ENCODE measurements at places on chromosomes 16 and 17.
A peak's percentile ranks its signal among the peaks of the same experiment; 100 is the strongest.

DNA sequence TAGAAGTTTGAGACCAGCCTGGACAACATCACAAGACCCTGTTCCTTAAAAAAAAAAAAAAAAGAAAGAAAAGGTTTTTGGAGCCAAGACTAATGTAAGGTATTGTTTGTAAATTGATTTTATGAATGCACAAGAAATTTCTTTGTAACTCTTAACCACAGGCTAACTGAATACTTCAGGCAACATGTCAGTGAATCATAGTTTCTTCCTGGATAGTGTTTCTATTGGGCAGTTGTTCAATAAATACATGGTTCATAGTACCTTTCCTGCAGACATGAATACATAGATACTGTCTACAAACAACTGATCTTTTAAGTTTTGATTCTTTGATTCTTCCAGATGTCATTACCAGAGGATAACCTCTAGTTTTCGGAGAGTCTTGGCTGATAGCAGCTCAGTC is 11.6 kb downstream of the DDX42 start:
- DNase-seq, result no peak

GRCh38 chr16:23055481-23055880 is 93.8 kb downstream of the USP31 start:
- DNase-seq, result no peak

- no peak for DNase-seq
These were observed 39.6 kb downstream of the PKD1 start for GRCh38 chr16:2095918-2096582.

DNA sequence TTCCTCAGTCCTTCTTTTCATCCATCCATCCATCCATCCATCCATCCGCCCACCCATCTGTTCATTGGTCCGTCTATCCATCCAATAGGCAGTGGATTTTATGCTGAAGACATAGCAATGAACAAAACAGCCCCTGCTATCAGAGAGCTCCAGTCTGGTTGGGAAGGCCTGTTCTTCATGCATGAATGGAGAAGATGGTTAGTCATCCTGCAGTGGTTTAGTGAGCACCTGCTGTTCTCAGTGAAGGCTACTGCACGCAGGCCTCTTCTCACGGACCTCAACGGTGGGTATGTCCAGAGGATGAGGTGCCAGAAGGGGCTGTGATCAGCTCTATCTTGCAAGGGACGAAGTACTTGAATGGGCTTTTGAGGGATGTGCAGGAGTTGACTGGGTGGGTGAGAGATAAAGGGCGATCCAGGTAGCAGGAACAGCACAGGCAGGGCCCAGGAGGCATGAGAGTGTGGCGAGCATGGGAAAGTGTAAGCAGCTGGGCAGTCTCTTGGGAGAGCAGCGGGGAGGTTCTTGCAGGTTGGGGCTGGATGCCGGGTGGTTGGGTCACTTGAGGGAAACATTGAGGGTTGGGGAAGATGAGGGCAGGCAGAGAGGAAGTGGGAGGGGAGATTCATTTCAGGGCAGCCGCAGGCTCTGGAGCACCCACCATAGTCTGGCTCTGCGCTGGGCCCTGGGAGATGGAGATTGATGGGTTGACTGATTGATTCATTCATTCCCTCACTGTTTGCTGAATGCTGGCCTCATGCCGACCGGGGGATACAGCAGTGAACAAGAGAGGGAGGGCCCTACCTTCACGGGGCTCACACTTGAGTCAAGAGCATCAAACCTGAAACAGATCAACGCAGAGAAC is 115.0 kb upstream of the CIBAR2 start:
- DNase-seq, result no peak

DNA sequence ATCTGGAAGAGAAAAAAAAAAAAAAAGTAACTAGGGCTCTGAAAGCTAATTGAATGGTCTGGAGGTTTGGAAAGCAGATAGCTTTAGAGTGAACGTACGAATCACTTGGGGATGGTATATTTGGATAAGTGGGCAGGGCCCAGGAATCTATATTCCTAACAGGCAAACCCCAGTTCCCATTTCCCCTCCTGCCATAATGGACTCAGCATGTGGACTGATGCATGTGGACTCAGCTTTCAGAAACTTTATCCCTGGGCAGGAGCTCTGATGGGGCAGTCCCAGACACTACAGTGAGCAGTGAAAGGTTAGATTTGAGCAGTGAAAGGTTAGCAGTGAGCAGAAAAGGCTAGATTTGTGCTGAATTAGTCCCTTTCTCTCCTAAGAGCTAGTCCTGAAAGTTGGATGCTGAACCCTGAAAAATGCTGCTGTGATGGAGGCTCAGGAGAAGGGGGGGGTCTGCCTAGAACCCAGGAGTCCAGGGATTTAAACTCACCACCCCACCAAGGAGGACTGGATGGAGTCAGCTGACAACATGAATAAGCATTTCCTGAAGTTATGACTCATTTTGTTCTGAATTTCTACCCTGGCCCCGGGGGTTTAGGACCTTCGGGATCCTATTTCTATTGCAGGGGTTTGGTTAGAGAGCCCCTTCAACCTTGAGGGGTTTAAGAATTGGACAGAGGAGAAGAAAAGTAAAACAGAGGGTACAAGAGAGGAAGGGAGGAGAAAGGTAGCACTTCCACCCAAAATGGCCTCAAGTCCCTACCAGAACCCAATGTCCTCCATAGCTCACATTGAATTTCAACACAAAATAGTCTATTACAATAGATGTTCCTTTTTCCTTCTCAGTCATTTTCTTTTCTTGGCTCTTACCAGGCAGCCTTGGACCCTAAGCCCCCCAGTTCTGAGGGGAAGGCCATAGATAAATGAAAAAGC is 10.3 kb upstream of the FZD2 start:
- no peak for DNase-seq

- DNase-seq, result peak; percentile 62
These were observed 3.6 kb downstream of the CLUH start for GRCh38 chr17:2707721-2708584.

DNA sequence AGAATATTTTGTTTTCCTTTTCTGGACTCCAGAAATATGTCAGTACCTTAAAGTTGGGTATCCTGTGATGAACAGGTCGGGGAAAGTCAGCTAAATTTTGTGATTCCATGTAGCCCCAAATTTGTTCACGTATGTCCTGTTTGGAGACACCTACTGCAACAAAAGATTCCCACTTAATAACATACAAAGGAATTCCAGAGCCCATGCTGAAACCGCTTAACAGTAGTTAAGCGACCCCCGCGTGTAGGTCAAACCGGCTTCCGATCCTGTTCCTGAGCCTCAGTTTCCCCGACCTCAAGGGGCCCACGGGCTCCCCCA is 477 bp downstream of the MTHFSD start:
- no peak for DNase-seq

DNA sequence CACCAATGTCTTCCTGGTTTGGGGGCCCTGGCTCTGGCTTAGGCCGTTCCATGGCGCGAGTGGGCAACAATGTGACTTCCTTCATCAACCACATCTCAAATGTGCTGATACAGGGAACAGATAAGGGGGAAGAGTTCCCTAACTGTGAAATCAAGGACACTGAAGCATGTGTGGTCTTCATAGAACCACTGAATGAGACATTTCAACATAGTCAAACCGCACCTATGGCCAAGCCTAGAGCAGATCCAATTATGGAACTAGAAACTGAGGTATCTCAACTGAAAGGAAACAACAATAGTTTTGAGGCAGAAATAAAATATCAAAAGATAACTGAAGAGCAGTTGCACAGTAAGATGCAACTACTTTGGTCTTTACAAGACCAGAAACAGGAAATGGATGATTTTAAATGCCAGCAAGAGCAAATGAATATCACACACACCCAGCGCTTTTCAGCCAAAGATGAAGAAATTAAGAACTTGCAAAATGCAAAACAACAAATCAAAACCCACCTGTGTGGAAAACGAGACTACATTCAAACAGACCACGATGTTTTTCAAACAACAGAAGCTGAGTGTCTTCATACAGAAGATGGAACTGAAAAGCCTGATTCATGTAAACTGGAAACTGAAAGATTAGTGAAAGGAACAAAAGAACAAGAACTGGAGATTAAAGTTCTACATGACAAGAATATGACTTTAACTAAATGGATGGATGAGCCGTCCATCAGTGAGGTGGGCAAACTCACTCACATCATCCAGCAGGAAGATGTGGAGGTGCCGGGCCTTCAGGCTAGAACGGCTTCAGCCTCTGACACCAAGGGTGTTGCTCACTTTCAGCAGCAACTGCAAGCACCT is 18.1 kb upstream of the LCMT1 start:
- DNase-seq, result no peak

DNA sequence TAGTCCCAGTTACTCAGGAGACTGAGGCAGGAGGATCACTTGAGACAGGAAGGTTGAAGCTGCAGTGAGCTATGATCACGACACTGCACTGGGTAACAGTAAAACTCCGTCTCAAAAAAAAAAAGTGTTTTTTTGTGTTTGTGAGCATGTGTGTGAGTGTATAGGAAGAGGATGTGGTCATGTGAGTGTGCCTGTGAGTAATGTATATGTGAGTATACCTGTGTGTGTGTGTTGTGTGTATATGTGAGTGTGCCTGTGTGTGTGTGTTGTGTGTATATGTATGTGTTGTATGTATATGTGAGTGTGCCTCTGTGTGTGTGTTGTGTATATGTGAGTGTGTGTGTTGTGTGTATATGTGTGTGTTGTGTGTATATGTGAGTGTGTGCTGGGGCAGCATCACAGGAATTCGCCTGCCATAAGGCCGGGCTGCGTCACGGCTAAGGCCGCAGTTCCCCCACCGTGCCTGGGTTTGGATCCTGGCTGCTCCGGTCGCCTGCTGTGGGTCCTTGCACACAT is 21.4 kb upstream of the NPTX1 start:
- no peak for DNase-seq

DNA sequence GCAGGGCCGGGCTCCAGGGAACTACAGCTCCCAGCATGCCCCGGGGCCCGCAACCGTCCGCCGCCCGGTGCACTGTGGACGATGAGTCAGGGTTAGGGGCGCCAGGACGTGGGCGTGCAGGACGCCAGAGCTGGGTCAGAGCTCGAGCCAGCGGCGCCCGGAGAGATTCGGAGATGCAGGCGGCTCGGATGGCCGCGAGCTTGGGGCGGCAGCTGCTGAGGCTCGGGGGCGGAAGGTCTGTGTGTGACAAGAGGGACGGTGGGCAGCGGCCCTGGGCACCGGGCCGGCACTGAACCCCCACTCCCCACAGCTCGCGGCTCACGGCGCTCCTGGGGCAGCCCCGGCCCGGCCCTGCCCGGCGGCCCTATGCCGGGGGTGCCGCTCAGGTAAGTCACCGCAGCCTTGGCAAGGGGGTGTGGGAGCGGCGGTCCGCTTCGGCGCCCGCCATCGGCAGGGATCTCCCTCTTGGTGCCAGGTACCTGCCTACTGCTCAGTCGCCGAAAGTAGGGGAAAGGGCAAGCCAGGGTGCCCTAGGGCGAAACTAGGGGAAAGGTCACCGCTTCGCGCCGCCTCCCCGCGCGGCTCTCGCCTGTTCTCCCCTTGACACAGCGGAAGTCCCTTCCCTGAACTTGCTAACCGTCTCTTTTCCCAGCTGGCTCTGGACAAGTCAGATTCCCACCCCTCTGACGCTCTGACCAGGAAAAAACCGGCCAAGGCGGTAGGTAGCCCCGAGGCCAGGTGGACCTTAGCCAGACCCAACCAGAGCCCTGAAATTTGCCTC is at the start of the genes ACADVL and DLG4:
Gene ACADVL (plus strand): TSS at position 127 of the 781 bp plus-strand sequence. CDS start 47 bp downstream, at position 174.
Gene DLG4 (minus strand): TSS at position 25 of the 781 bp plus-strand sequence.
- peak; percentile 97 for DNase-seq

Measured in stomach (tissue), 19 donors.